ENCODE measurements at places on chromosomes 11 and 22. TPM values are rescaled to one million over a fixed set of nuclear protein-coding genes. Genes with fewer than 3 reads are reported as not detected.

GRCh38 chr11:3954448-3955298 lies 99.2 kb downstream of the STIM1 start:
- no peak for DNase-seq

DNA sequence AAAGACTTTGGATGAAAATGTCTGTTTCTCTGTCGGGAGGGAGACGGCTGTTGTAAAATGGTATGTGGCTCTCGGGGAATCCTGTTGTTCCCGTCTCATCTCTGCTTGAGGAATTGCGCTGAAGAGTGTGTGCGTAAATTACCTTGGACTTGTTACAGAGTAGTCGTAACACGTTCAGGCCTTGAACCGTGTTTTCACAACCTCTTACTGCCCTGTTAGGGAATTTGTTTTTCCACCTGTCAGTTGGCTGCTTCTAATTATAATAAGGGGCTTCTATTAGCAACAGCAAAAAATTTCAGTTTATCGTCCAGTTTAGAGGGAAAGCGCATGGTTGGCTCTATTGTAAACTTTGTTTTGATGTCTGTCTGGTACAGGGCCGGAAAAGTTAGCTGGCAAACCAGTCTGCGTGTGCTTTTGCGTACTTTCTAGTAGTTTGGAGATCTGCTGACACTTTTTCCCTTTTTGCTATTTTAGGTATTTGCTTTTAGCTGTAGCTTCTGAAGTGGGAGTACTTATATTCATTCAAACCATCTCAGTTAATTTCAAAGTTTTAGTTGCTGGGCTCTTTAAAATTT lies 1.5 kb downstream of the HIPK3 start:
- DNase-seq: peak; percentile 45

DNA sequence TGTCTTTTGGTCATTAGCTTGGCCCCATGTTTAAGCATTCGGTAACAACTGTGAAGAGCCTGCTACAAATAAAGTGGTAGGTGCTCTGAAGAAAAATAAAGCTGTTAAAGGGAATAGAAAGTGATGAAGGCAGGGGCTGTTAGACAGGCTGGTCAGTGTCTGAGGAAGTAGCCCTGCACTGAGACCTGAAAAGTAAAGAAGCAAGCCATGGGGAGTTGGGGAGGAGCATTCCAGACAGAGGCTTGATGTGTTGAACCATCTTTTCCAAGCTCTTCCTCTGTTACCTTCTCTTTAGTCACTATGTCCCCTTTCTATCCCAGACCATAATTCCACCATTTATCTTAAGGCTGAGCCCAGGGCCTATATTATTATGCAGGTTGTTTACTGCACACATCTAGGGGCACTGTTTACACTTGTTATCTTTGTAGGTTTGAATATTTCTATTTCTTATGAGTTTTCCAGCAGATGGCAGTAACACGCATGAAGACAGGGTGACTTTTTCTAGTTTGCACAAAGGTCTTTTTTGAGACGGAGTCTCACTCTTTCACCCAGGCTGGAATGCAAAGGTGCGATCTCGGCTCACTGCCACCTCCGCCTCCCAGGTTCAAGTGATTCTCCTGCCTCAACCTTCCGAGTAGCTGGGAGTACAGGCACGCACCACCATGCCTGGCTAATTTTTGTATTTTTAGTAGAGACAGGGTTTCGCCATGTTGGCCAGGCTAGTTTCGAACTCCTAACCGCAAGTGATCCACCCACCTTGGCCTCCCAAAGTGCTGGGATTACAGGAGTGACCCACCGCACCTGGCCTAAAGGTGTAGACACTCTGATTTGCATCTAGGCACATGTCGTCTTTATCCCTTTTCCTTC lies 23.0 kb downstream of the ZFTA start:
- DNase-seq: no peak

GRCh38 chr11:44264761-44265160 lies 45.2 kb downstream of the ALX4 start:
- no peak for DNase-seq

DNA sequence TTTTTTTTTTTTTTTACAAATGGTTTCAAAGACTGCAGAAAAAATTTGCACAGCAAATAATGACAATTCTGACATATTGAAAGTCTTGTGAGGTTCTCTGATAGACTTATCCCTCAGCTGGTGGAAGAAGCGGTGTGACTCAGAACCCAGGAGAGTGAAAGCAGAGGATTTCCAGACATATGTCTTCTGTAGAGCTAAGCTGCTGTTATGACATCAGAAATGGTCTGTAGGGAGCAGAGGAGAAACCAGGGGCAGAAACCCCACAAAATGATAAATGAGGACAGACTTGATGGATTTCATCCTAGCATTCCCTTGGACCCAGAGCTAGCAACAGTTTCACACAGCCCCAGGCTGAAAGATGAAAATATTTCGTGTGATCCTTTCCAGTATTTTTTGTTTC lies 582.6 kb downstream of the METTL15 start:
- DNase-seq: no peak

DNA sequence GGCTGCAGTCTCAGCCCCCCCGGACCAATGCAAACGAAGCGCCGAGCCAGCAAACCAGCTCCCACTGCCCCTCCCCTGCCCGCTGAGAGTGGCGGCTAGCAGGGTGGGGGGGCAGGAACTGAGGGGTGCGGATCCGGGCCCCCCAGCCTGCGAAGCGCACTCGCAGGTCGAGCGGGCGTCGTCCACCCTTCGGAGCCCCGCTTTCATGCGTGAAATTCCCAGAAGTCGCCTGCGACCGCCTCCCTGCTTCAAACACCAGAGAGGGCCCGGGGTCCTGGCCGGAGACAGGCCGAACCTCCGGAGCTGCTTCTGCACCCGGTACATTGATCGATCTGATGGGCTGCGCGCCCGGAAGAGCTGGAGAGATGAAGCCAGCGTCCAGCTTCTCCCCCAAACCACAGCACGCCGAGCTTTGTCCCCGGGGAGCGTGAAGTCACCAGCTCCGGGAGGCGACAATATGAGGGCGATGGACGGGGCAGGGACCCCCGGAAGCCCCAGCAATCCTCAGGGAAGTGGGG lies 646 bp upstream of the PATZ1 start:
- no peak for DNase-seq

GRCh38 chr11:134676516-134677287 lies 264.7 kb upstream of the B3GAT1 start:
- DNase-seq: no peak

DNA sequence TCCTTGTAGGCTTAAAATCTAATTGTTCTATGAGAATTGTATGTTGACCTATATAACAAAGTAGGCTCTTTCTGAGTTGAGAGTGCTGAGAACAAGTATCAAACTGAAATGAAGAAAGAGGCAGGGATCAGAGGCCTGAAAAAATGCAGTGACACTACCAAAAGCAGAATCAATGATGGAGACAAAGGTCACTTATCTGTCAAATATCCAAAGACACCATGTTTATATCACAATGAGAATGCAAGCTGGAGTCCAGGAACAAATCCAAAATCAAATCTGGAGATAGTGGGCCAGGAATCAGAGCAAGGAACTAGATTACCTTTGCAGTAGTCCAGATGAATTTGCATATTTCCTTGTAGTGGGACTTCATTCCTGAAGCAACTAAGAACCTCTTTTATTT lies 377.7 kb downstream of the DLG2 start:
- no peak for DNase-seq

DNA sequence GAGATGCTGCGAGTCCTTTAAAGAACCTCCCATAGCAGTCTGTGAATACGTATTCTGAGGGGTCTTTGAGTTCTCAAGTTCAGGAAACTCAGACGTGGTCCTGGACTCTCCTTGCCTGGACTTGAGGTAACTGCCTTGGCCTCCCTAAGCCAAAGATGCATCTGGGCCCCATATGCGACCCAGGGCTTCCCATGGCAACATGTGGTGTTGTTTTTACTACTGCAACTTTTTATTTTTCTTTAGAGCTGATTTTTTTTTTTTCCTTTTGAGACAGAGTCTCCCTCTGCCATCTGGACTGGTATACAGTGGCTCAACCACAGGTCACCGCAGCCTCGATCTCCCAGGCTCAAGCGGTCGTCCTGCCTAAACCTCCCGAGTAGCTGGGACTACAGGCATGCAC lies 321.1 kb downstream of the ST3GAL4 start:
- no peak for DNase-seq

GRCh38 chr22:19591568-19591967 lies 67.4 kb upstream of the CLDN5 start:
- DNase-seq: no peak

Gene FIBIN
- total RNA-seq: not detected

Gene IGLL1
- total RNA-seq: not detected

Gene FERMT3
- total RNA-seq: 2.9 TPM

Gene PATE4
- not detected for total RNA-seq

Gene NAV2
- total RNA-seq: 22.7 TPM

Gene MYRF
- 2.8 TPM for total RNA-seq

Gene CCDC83
- not detected for total RNA-seq

Gene MS4A12
- total RNA-seq: not detected
